ENCODE measurements at places on chromosomes 4 and X.
A peak's percentile ranks its signal among the peaks of the same experiment; 100 is the strongest.

GRCh38 chr4:151921811-151922210 is 161.0 kb upstream of the GATB start:
- DNase-seq = no peak

- DNase-seq = no peak
Measured at GRCh38 chr4:97500423-97500822, 642.9 kb downstream of the STPG2 start.

GRCh38 chrX:34909151-34909550 is 33.4 kb upstream of the FAM47B start:
- DNase-seq = no peak

DNA sequence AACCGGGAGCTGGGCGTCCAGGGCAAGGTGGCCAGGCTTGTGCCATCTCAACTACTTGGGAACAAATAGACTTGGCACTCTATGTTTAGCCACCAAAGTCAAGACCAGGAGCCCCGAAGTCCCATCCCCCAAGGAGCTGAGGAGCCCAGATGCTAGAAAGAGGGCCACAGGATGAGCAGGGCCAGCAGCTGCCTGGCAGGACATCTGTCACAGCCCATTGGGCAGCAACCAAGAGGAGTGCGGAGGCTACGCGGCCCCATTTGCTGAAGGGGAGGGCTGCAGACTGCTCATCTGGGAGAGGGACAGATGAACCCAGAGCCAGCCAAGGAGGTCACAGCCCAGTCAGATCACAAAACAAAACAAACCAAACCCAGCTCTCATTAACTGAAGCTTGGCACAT is 22.9 kb upstream of the SOWAHD start:
- no peak for DNase-seq

- no peak for DNase-seq
Measured at GRCh38 chr4:16991450-16991849, 93.0 kb upstream of the LDB2 start.

GRCh38 chr4:86586160-86586572 is 7.9 kb upstream of the PTPN13 start:
- peak; percentile 22 for DNase-seq

DNA sequence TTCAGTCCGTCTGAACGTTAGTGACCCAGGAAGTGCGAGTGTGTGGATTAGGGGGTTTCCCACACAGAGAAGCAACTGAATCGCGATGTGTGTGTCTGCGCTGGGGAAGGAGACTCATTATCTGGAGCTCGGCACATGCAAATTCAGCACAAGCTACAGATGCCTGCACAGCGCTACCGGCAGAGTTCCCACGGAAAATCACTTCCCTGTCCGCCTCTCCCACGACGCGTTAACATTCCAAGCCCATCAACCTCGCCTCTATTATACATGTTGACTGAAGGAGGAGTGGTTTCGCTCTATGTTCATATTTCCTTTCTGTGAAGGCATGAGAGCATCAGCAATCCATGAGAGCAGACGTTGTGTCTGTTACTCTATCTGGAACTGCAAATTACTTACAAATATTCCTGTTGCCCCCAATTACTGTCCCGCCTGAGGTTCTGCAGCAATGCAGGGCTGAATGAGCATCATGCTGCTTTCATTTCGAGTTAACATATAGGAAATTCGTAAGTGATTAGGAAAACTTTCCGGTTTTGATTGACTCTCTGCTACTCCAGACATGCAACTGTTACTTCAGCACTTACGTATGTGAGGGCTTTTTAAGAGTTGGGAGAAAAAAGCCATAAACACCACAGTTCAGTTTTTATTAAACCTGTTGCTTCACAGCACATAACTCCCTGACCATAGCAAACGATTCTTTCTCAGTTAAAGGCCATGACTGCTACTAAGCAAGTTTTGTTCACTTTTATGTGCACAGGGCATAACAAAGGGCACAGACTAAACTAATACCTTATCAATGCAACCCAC is 15.0 kb upstream of the MTNR1A start:
- DNase-seq = no peak

GRCh38 chr4:26885912-26886274 is 25.3 kb downstream of the STIM2 start:
- peak; percentile 65 for DNase-seq

DNA sequence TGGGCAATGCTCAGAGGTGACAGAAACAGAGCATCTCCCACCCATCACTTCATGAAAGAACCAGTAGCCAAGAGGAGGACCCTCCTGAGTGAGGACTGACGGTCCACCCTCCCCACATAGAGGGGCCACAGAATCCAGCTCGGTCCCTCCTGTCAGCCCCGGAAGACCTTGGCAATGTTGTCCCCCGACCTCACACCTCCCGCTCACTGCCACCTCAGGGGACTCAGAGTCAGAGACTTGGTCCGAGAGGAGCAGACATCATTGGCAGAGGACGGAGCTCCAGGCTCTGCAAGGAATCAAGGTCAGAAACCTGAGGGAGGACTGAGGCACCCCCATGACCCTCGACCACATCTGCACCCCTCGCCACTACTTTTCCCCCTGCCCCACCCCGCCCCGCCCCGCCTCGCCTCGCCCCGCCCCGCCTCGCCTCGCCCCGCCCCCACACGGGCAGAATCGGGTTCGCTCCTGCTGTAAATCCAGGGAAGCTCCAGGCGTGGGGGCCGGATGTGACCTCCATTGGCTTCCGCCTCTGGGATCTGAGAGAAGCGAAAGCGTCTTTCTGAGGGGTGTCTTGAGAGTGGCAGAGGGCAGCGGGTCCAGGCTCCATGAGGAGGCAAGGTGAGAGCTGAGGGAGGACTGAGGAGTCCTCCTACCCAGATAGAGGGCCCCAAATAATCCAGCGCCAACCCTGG is at the start of gene MAGEA11:
Gene MAGEA11, plus strand, starts transcription at position 516 of the 692 bp plus-strand sequence. CDS start 1,100 bp downstream, outside the sequence.
- DNase-seq = no peak

DNA sequence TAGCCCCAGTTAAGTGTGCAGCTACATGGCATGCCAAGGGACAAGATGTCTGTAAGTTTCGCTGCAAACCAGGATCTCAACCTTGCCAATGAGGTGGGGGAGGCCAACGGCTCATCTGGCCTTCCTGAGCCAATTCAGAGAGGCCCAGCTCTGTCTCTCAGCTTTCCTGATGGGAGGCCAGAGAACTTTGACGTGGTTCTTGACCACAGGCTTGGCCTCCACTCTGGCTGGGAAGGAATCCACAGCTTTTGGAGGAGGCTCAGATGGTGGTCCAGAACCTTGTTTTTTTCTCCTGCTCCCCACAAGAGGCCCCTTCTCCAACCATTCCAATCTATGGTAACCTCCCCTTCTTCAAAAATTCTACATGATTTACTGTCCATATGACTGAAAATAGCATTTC is 9.8 kb downstream of the CAPN6 start:
- no peak for DNase-seq

GRCh38 chrX:22800806-22801205 is 199.0 kb upstream of the DDX53 start:
- no peak for DNase-seq

- no peak for DNase-seq
Measured at GRCh38 chr4:15953625-15954024, 9.3 kb downstream of the FGFBP2 start.

- DNase-seq = no peak
Measured at GRCh38 chr4:130573742-130574141, 1477.8 kb downstream of the C4orf33 start.

GRCh38 chrX:24276015-24276414 is 37.9 kb downstream of the SUPT20HL2 start:
- no peak for DNase-seq

DNA sequence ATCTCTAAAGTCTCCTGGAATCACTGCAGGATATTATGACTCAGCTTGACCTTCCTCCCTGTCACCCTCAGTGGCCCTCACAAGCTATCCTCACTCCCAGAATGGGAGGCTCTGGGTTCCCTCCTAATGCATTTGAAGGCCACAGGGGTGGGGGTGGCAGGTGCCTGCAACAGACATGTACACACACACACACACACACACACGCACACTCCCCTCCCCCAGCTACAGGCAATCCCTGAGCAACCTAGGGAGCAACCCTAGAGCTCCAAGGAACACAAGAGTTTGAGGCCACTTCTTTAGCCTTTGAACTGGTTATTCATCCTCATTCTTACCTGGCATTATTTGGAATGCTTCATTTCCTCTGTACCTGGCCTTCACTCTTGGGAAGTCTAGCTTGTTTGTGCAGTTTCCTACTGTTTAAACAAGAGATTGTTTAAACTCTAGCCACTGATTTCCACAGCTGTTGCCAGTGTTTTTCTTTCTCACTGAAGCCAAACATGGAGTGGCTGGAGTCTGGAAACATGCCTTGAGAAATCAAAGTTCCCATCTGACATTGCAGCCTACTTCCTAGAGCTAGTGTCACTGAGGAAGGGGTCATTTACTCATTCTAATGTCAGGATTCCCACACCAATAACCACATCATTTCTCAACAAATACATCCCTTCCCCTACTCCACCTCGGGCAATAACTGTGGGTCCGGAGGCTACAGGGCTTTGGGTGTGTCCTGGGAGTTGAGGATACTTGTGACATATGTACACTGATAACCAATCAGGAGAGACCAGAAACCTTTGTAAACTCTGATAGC is 37.7 kb downstream of the MAOA start:
- no peak for DNase-seq

DNA sequence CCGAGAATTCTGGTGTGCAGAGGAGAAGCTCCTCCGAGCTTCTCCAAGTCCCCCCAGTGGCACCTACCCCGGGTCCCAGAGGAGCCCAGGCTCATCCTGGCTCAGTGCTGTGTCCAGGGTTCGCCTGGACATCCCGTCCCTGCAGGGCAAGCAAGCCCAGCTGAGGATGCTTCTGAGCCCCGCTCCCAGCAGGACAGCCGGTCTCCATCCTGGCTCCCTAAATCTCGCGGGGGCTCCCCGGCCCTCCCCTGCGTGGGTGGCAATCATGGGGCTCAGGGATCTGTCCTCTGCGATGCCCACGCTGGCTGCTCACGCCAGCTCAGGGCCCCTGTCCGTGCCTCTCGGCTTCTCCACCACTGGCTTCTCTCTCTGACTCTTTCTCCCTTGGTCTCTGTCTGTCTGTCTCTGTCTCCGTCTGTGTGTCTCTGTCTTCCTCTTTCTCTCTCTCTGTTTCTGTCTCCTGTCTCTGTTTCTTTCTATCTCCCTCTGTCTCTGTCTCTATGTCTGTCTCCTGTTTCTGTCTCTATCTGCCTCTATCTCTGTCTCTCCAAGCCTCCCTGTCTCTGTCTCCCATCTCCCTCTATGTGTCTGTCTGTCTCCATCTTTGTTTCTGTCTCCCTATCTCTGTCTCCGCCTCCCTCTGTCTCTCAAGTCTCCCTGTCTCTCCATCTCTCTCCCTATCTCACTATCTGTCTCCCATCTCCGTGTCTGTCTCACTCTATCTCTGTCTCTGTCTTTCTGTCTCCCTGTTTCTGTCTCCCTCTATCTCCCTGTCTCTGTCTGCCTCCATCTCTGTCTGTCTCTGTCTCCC is 27.8 kb upstream of the SLC25A6 start:
- no peak for DNase-seq

DNA sequence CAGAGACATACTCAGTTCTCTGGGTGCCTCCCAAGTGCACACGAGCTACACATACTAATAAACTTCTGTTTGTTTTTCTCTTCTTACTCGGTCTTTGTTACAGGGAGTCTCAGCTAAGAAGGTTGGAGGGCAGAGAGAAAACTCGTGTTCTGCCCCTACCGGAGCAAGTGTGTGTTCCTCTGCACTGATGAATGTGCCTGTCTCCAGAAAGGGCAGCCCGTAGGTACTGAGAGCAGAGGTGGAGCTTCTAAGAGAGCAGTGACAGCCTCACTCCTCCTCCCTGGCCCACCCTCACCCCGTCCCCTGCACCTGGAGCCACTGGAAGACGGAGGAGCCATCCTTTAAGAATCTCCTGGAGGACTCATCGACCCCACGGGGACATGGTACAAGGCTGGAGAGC is 67.6 kb downstream of the MTNR1A start:
- DNase-seq = no peak

GRCh38 chr4:10094841-10095240 is 21.8 kb downstream of the WDR1 start:
- DNase-seq = no peak

DNA sequence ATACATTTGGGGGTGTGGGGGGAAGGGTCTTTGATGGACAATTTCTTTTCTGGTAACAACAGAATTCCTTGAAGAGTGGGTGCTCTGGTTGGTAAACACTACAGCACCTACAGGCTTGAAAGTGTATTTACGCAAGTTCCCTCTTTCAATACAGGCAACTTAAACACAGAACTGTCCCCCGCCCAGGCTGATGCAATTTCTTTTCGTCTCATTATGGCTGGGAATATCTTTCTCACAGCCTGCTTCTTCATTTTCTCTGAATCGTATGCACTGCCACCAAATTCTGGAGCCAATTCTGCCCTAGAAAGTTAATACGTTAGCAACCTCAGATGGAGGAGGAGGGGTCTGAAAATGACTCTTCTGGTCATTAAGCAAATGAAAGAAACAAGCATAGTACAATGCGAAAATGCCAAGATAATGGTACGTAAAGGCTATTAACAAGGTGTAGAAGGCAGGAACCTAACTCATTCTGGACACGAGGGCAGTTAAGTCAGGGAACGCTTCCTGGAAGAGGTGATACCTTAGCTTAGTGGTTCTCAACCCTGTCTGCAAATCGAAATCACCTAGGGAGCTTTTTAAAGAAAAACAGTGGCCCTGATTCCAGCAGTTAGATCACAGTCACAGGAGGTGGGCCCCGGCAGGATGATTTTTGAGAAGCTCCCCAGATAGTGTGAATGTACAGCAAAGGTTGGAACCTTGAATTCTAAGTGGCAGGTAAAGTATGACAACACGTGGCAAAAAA is 1.0 kb downstream of the AGA start:
- DNase-seq = peak; percentile 40

DNA sequence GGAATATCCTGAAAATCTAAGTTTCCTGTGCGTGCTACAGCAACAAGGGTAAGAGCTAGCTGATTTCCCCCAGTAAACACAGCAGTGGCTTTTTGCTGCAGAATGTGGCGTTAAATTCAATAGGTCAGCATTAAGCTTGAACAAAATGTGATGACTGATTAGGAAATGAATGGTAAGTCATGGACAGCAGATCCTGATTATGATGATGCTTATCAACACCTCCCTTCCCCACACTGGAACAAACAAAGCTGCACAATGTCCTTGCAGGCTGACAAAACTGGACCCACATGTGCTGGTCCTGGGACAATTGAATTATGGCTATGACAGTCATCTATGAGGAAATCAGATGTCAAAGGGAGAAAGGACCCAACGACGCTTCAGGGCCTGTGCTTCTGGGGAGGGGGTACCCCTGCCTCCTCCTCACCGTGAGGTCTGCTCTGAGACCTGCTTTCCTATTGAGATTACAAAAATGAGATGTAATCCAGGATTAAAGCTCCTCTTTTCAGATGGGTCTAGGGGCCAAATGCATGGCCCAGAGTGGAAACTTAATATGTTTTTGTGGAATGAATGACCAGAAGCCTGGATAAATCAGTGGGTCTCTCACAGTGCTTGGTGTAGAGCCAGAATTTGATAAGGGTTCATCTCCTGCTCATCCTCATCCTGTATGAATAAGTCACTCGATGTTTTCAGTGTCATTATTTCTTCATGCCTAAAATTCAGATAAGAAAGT is 32.0 kb upstream of the BOD1L1 start:
- no peak for DNase-seq

GRCh38 chr4:154732669-154733068 is 11.1 kb upstream of the LRAT start:
- DNase-seq = no peak

DNA sequence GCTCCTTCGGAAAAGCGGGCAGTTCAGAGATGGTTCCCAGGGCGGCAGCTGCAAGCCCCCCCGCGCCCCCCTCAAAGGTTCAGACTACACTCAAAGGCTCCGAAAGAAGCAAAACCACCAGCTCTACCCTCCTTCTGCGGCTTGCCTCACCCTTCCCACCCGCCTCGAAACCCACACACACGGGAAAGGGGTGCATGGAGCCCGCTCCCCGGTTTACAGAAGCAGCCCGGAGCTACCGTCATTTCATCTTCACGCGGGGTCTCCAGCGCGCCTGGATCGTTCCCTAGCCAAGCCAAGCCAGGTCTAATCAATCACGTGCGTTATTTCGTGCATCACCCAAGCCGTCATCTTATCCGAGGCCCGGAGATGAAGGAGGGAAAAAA is 1.2 kb downstream of the NLGN4X start:
- no peak for DNase-seq

Measured in CD4-positive, alpha-beta T cell treated with Interleukin-15 for 1 hour (primary cell).